T-helper 17 cell (primary cell): ENCODE measurements at places on chromosomes 3 and 15. TPM values are rescaled to one million over a fixed set of nuclear protein-coding genes. Genes with fewer than 3 reads are reported as not detected.

GRCh38 chr3:103170651-103171050 lies 735.8 kb downstream of the ZPLD1 start:
- no peak overlapping the region for H3K27ac ChIP-seq
- no peaks in the 10 kb centered on the region for H3K36me3 ChIP-seq
- no peak overlapping the region for H3K4me3 ChIP-seq
- DNase-seq: no peak
- no peaks in the 10 kb centered on the region for H3K27me3 ChIP-seq

DNA sequence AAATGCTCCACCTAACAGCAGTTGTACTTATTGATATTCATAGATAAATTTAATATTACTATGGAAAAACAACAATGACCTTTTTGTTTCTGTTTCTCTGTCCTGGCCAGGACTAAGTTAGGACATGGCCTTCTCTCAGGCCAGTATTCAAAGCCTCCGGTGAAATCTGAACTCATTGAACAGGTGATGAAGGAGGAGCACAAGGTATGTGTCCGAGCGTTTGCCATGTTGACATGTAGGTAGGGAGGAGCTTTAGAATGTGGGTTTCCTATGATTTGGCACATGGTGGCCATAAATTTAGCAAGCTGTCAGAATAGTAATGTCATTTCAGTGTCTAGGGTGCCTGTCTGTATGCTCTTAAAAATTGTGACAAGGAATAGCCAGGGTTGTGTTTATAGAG lies 77.7 kb downstream of the USP13 start:
- no peak overlapping the region for H3K27ac ChIP-seq
- DNase-seq: no peak
- H3K27me3 ChIP-seq: no peaks in the 10 kb centered on the region
- peaks cover 11% of the 10 kb centered on the region for H3K36me3 ChIP-seq

GRCh38 chr3:69214241-69214640 lies 91.8 kb upstream of the LMOD3 start:
- H3K4me3 ChIP-seq: no peak overlapping the region
- H3K4me1 ChIP-seq: peaks cover 3% of the 10 kb centered on the region
- no peak for DNase-seq
- H3K27ac ChIP-seq: no peak overlapping the region

- no peak for DNase-seq
- peak overlapping the region; percentile 49 for H3K4me3 ChIP-seq
- H3K4me1 ChIP-seq: peaks cover 18% of the 10 kb centered on the region
- peak overlapping the region; percentile 49 for H3K27ac ChIP-seq
Observed at GRCh38 chr3:50472958-50473357, 30.5 kb downstream of the CACNA2D2 start.

DNA sequence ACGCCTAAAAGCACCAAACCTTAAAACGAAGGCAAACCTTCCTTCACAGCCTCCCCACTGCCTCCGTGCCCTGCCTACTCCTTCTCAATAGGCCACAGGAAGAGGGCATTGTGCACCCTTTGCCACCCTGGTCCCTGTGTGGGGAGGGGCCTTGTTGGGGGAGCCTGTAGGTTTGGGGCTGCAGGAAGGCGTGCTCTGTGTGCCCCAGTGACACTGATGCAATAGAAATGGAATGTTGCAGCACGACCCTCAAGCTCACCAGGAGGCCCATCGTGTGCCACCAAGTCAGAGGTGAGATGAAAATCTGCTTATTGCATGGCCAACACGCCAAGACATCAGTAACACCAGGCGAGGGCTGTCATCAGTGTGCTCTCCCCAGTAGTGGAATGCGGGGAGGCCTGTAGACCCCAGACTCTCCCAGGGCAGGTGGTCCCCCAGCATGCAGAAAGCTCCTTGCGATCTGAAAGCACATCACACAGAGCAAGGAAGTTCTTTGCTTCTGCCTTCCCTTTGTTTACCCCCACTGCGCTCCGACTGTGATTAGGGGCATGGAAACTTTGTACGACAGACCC lies 86.2 kb downstream of the ASB7 start:
- H3K4me3 ChIP-seq: no peak overlapping the region
- H3K27me3 ChIP-seq: peaks cover 44% of the 10 kb centered on the region
- no peaks in the 10 kb centered on the region for H3K4me1 ChIP-seq
- H3K27ac ChIP-seq: no peak overlapping the region

DNA sequence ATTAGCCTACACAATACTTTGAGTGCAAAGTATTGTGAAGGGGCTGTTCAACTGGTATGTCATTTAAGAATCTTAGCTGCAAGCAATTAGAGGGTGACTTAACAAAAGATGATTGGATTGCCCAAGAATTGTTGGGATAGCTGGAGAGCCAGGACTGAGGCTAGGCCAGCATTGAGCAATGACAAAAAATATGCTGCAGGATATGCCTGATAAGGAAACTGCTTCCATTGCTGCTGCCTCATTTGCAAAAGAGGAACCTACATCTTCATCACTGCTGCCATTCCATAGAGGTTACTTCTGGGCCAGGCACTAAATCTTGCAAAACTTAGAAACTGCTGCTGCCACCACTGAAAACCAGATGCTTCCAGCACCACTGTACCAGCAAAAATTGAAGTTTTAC lies 108.0 kb upstream of the TBC1D5 start:
- H3K4me1 ChIP-seq: no peaks in the 10 kb centered on the region
- H3K27me3 ChIP-seq: peaks cover 15% of the 10 kb centered on the region
- no peaks in the 10 kb centered on the region for H3K36me3 ChIP-seq
- no peak for DNase-seq
- no peak overlapping the region for H3K27ac ChIP-seq

DNA sequence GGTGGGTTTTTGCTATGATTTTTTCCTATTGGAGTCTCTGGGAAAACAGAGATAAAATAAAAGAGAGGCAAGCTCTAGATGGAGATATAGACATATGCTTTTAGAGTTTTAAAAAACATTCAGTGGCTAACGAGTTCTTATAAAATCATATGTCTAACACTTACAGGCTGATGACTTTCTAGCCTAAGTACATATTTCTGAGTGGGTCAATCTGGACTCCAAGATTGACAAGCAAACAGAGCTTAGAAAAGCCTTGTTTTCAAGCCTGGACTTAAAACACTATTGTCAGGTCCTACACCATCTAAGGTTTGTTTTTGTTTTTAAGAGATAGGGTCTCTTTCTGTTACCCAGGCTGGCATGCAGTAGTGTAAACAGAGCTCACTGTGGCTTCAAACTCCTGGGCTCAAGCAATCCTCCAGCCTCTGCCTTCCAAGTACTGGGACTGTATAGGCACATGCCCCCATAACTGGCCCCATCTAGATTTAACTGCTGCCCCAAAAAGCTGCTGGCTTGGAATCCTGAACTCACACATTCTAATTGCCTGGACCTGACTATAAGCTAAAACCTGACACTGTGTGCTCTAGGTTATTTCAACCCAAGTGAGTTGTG lies 86.3 kb downstream of the FBXL22 start:
- H3K4me3 ChIP-seq: no peak overlapping the region
- no peaks in the 10 kb centered on the region for H3K27me3 ChIP-seq
- peaks cover 3% of the 10 kb centered on the region for H3K36me3 ChIP-seq
- H3K4me1 ChIP-seq: peaks cover 2% of the 10 kb centered on the region
- H3K27ac ChIP-seq: peak overlapping the region; percentile 32

DNA sequence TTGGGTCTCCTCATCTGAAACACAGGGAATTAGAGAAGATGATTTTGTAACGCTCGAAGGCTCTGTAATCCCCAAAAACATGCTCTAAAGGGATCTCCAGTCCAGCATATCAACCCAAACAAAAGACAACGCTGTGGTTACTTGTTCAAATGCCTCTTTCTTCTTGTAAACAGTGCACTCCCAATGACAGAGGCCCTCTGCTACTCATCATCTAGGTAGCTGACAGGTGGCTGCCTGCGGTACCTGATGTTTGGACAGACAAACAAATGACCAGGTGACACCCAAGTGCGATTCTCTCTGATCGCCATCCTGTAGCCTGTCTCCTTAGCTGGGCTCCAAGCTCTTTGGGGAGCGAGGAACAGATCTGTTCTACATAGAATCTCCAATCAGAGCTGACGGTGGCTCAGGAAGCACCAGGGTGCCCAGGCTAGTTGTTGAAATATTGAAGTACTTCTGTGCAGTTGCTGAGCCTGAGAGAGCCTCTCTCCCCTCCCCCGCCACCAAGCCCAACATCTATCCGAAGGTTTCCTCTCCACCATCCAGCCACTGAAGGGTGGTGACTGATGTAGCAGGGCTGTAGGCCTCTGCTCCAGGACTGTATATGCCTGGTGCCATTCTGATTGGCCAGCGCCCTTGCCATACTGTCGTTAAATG lies 238.7 kb downstream of the XXYLT1 start:
- H3K4me1 ChIP-seq: no peaks in the 10 kb centered on the region
- H3K27ac ChIP-seq: no peak overlapping the region
- H3K36me3 ChIP-seq: no peaks in the 10 kb centered on the region
- no peak for DNase-seq
- H3K27me3 ChIP-seq: peaks cover 24% of the 10 kb centered on the region

- H3K4me3 ChIP-seq: no peak overlapping the region
- no peaks in the 10 kb centered on the region for H3K36me3 ChIP-seq
- H3K27me3 ChIP-seq: no peaks in the 10 kb centered on the region
- DNase-seq: no peak
- no peaks in the 10 kb centered on the region for H3K4me1 ChIP-seq
- no peak overlapping the region for H3K27ac ChIP-seq
Observed at GRCh38 chr3:79531566-79532295, 236.1 kb downstream of the ROBO1 start.

GRCh38 chr15:31584195-31584594 lies 257.6 kb downstream of the KLF13 start:
- no peak overlapping the region for H3K27ac ChIP-seq
- H3K4me1 ChIP-seq: no peaks in the 10 kb centered on the region
- peaks cover 15% of the 10 kb centered on the region for H3K27me3 ChIP-seq
- no peak overlapping the region for H3K4me3 ChIP-seq
- no peak for DNase-seq
- no peaks in the 10 kb centered on the region for H3K36me3 ChIP-seq

GRCh38 chr3:171809611-171809860 lies 747 bp downstream of the PLD1 start:
- H3K27ac ChIP-seq: peak overlapping the region; percentile 90
- peaks cover 10% of the 10 kb centered on the region for H3K27me3 ChIP-seq
- DNase-seq: no peak
- no peaks in the 10 kb centered on the region for H3K36me3 ChIP-seq
- H3K4me3 ChIP-seq: peak overlapping the region; percentile 93
- H3K4me1 ChIP-seq: peaks cover 28% of the 10 kb centered on the region

- no peaks in the 10 kb centered on the region for H3K36me3 ChIP-seq
- no peak for DNase-seq
- peaks cover 23% of the 10 kb centered on the region for H3K27me3 ChIP-seq
- H3K27ac ChIP-seq: no peak overlapping the region
Observed at GRCh38 chr3:172836390-172836997, 86.0 kb downstream of the ECT2 start.

ASB14 gene
- not detected for total RNA-seq

DNA sequence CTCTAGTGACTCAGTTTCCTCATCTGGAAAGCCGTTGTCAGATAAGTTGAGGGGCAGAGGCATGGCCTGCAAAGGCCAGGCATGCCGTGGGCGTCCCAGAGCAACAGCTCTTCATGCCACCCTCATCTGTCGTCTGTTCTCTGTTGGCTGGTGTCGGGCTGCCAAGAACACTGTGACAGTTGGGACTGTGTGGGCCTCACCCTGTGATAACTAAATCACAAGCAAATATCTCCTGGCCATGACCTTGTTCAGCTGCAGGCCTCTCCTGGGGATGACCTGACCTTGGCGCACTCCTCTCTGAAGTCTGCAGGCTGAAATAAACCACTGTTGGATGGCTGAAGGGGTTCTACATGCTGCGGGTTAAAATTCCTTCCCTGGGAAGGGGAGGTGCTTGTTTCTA lies 145.9 kb downstream of the SHQ1 start:
- H3K27me3 ChIP-seq: peaks cover 24% of the 10 kb centered on the region
- H3K27ac ChIP-seq: no peak overlapping the region
- H3K4me1 ChIP-seq: peaks cover 4% of the 10 kb centered on the region
- no peak overlapping the region for H3K4me3 ChIP-seq

DNA sequence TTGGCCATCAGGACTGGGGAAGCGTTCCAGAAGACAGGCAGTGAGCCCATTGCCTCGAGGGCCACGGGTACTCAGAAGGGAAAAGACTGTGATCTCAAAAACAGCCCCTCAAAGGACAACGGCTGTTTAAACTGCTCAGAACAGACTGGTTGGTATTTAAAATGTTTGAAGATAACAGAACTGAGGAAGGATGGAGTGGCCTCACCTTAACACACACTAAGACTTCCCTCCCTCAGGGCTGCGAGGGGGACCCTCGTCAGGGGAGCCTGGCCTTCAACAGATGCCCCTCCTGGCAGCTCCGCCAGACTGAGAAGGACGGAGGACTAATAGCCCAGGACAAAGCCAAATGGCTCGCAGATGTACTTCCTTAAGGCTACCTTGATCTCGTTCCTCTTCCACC lies 2.6 kb downstream of the STIMATE start:
- no peak overlapping the region for H3K4me3 ChIP-seq
- no peaks in the 10 kb centered on the region for H3K27me3 ChIP-seq
- peak overlapping the region; percentile 98 for H3K27ac ChIP-seq
- peaks cover 56% of the 10 kb centered on the region for H3K4me1 ChIP-seq
- no peaks in the 10 kb centered on the region for H3K36me3 ChIP-seq

NANOGP8 gene
- total RNA-seq: not detected

LRRC57 gene
- total RNA-seq: 28.0 TPM

DNA sequence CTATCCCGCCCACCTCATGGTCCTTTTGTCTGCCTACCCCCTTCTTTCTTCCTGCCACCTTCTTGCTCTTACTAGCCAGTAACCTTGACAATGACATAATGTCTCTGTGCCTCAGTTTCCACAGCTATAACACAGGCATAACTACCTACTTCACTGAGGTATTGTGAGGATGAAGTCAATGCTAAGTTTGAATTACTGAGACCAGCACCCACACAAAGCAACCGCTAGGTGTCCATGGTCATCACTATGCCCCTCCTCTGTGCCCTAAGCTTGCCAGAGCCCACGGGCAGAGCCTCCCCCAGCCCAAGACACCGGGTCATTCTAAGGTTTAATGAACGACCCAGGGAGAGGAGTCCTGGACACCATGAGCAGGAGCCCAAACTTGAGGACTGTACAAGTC lies 101.6 kb downstream of the OXNAD1 start:
- H3K27ac ChIP-seq: peak overlapping the region; percentile 91
- H3K36me3 ChIP-seq: peaks cover 2% of the 10 kb centered on the region

DNA sequence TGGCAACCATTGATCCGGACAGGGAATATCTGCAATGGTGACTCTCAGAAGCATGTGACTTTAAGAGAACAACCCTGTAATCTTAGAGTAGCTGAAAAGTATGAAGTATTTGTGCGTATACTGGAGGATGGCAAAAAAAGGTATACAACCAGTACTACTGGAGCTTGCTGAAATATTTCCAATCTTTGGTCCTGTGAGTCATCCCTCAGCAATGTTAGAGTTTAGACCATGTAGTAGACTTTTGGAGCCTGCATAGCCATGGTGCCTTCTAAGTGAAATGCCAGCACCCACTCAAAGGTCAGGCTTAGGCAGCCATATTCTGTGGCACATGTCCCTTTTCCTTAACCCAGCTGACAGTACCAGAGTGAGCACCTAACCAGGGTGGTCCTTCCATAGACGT lies 429.4 kb downstream of the NTRK3 start:
- H3K4me1 ChIP-seq: no peaks in the 10 kb centered on the region
- no peak for DNase-seq
- H3K27ac ChIP-seq: no peak overlapping the region
- peaks cover 10% of the 10 kb centered on the region for H3K27me3 ChIP-seq

DNA sequence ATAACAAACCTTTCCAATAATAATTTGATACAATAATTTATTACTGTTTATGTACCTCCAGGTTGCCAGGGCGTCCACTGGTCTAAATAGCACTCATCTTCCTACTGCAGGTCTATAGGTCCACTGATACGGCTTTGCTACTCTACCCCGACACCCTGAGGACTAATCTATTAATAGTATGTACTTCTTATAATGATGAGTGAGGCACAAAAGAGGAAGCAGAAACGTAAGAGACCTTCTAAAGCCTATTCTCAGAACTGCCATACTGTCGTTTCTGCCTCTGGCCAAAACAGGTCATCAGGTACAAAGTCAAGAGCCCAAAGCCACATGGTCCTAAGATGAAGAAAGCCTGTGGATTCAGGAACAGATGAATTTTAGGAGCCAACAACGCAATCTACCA lies 163.2 kb upstream of the GRM7 start:
- no peaks in the 10 kb centered on the region for H3K27me3 ChIP-seq
- H3K36me3 ChIP-seq: no peaks in the 10 kb centered on the region
- H3K27ac ChIP-seq: no peak overlapping the region
